NCI-H1417 treated with DMSO at 0.1 percent for 48 hours (cell line): ENCODE measurements at places on chromosomes 2 and 18.

DNA sequence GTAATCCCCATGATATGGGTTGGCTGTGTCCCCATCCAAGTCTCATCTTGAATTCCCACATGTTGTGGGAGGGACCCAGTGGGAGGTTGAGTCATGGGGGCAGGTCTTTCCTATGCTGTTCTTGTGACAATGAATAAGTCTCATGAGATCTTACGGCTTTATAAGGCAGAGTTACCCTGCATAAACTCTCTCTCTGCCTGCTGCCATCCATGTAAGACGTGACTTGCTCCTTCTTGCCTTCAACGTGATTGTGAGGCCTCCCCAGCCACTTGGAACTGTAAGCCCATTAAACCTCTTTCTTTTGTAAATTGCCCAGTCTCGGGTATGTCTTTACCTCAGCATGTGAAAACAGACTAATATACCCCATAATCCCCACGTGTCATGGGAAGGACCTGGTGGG lies 61.9 kb upstream of the LDAH start:
- DNase-seq: no peak

DNA sequence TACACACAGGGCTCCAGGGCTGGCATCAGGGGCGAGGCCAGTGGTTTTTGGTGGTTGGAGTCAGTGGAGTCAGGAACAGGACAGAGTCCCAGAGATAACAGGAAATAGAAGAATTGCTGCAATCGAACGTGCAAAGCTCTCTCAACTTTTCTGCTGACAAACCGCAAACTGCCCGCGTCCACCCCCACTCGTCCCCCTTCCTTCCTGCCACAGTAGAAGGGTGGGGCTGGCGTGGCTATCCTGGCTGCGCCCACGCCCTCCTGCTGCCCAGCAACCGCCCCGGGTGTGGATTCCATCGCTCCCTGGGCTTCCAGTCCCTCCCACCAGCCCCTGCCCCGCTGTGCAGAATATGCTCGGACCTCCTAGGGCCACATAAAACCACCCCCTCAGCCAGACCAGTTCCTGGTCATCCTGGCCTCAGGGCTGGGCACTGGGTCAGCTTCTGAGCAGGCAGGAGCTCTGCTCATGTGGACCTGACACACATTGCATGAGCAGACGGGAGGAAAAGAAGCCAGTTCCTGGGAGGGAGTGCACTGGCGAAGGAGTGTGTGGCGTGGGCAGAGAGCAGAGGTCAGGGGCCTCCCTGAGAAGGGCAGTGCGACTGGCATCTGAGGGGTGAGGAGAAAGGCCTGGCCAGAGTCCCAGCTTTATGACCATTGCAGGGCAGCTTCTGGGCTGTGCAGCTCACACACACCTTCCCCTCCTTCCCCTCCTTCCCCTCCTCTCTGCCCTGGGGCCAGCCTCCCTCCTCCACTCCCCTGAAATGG lies 85.4 kb upstream of the ATG16L1 start:
- no peak for DNase-seq

- DNase-seq: no peak
Measured at GRCh38 chr18:384897-385296, 115.6 kb downstream of the COLEC12 start.

- no peak for DNase-seq
Measured at GRCh38 chr2:34545486-34546136, 946.5 kb upstream of the FAM98A start.

DNA sequence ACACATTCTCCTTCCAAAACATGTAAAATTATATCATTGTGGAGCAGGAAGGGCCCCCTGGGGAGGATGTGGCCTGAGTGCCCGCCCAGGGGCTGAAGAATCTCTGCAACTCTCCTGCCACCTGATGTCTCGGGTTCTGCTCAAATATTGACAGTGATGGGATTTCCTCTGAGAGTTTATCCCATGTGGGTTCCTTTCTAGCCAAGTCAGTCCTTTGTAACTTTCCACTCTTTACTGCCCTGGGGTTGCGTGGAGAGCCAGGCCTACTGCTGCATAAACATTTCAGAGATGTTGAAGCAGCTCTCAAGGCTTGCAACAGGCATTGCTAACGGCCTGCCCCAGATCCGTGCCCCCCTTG lies 4.0 kb upstream of the RAB17 start:
- DNase-seq: no peak

DNA sequence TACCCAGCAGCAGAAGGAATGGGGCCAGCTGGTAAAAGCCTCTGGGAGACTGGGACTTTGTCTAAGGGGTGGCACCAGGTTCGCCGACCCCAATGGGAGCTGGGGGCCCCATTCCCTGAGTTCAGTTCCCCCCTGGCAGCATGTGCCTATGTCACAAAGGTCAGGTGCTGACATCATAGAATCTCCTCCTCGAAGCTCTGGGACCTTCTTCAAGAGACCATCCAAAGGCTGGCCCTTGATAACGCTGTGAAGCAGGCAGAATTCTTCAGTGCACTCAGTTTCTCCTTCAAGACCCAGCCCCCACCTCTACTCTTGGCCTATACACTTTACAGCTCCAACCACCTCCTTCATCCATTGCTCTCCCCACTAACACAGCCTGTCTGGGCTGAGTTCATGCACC lies at the start of gene PRR30:
Gene PRR30 (minus strand): TSS at position 101 of the 400 bp plus-strand sequence. CDS start 1,081 bp downstream, outside the sequence.
- no peak for DNase-seq
